Naive B cell (primary cell): ENCODE measurements at places on chromosomes 1 and 21.

- peaks cover 4% of the 10 kb centered on the region for H3K4me1 ChIP-seq
- no peaks in the 10 kb centered on the region for H3K36me3 ChIP-seq
- H3K27me3 ChIP-seq = peaks cover 62% of the 10 kb centered on the region
- DNase-seq = no peak
- H3K27ac ChIP-seq = no peak overlapping the region
Measured at GRCh38 chr1:114149211-114149610, 4.5 kb downstream of the SYT6 start.

DNA sequence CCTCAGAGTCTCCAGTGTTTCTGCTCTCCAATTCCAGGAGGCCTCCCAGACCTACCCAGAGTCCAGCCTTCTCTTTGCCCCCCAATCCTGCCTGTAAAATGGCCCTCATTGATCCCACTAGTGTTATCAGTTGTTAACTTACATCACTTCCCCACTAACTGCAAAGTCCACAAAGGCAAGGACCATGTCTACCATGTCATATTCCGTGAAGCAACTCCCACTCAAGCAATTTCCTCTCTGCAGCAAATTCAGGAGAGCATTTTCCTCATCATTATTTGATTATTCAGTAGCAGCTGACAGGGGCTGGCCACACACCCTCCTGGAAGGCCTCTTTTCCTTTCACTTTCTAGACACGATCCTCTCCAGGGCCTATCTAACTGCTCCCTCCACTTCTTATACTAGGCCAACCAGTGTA is 153.5 kb downstream of the RERE start:
- peaks cover 8% of the 10 kb centered on the region for H3K4me1 ChIP-seq
- H3K36me3 ChIP-seq = no peaks in the 10 kb centered on the region
- H3K4me3 ChIP-seq = no peak overlapping the region
- no peaks in the 10 kb centered on the region for H3K27me3 ChIP-seq

- no peaks in the 10 kb centered on the region for H3K4me1 ChIP-seq
- no peak overlapping the region for H3K27ac ChIP-seq
- H3K36me3 ChIP-seq = no peaks in the 10 kb centered on the region
- DNase-seq = no peak
Measured at GRCh38 chr1:78277253-78277652, 213.5 kb upstream of the PTGFR start.

- no peaks in the 10 kb centered on the region for H3K4me1 ChIP-seq
- H3K27ac ChIP-seq = no peak overlapping the region
- H3K27me3 ChIP-seq = no peaks in the 10 kb centered on the region
- H3K4me3 ChIP-seq = no peak overlapping the region
Measured at GRCh38 chr21:31354604-31355443, 10.8 kb upstream of the TIAM1 start.

DNA sequence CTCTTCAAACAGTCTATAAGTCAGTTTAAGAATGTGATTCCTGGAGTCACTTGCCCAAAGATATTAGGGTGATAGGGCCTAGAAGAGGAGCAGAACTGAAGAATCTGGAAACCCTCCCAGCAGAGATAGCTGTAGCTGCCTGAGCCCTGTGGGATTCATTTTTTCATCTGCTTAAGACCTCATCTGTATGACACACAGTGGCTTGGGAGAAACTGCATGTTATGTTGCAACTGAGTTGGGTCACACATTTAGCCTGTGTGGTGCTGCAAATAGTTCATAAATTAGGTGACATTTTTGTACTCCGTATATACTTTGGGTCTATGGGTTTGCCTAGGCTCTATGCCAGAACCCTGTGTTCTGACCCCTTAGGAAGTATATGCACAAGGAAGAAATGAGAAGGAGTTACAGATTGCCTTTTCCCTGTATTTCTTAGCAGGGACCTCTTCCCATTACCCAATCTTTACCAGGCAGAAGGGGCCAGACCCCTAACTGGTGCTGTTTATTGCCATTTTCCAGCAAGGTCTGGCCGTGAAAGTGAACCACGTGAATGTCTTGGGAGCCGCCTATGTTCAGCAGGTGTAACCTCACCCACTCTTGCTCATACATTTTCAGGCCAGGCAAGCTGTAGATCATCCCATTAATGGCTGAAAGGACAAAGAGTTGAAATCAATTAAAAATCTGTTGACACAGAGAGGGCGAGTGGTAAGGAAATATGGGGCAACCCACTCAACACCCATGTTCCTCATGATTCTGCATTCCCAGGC is 41.9 kb upstream of the SLC19A2 start:
- peaks cover 8% of the 10 kb centered on the region for H3K4me1 ChIP-seq
- H3K27ac ChIP-seq = no peak overlapping the region
- H3K4me3 ChIP-seq = no peak overlapping the region
- H3K36me3 ChIP-seq = no peaks in the 10 kb centered on the region

DNA sequence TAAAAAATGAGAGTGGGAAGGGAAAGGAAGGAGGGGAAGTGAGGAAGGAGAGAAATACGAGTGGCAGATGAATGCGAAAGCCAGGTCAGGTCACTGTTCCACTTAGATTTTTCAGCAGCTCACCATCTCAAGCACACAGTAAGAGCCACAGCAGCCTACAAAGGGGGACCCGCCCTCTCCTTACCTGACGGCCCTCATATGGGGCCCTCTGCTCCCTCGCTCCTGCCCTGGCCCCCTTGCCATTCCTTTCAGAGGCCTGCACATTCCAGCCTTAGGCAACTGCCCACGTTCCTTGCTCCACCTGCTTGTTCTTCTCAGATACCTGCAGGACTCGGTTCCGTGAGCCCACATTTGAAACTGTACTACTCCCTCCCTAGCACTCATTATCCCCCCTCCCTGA is 22.0 kb downstream of the VPS26C start:
- peaks cover 64% of the 10 kb centered on the region for H3K4me1 ChIP-seq
- peak overlapping the region; percentile 3 for H3K27ac ChIP-seq
- no peak overlapping the region for H3K4me3 ChIP-seq
- peaks cover 4% of the 10 kb centered on the region for H3K36me3 ChIP-seq
- no peaks in the 10 kb centered on the region for H3K27me3 ChIP-seq

DNA sequence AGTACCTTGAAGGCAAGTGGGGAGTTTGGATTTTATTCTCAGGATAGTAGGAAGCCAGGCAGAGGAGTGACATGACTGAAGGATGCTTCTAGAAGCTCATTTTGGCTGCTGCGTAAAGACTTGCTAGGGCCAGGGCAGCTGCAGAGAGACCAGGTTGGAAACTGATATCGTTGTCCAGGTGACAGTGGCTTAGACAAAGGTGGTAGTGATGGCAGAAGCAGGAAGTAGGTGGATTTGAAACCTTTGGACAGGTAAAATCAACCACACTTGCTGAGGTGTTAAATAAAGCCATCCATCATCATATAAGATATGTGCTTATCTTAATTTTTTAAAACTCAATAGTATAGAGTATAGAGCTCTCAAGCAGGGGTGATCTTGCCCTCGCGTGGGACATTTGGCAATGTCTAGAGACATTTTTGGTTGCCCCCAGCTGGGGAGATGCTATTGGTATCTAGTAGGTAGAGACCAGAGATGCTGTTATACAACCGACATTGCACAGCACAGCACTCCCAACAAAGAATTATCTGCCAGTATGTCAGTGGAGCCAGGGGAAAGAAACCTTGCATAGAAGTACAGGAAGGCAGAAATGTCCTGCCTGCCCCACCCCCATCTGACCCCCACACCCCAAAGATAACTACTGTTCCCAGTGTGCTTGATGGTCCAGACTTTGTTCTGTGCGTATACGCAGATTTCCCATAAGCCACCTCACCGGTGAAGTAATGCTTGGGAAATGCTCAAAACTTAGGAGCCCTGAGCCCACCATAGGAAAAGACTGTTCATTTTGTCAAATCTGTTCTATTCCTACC is 31.1 kb downstream of the TMEM51 start:
- DNase-seq = no peak
- H3K36me3 ChIP-seq = no peaks in the 10 kb centered on the region
- H3K4me1 ChIP-seq = no peaks in the 10 kb centered on the region
- peaks cover 19% of the 10 kb centered on the region for H3K27me3 ChIP-seq

- H3K27me3 ChIP-seq = peaks cover 50% of the 10 kb centered on the region
- DNase-seq = no peak
- H3K4me3 ChIP-seq = no peak overlapping the region
Measured at GRCh38 chr1:183285746-183286145, 99.7 kb downstream of the LAMC2 start.

- DNase-seq = no peak
- peaks cover 9% of the 10 kb centered on the region for H3K27me3 ChIP-seq
- H3K4me1 ChIP-seq = peaks cover 18% of the 10 kb centered on the region
- no peak overlapping the region for H3K27ac ChIP-seq
- no peak overlapping the region for H3K4me3 ChIP-seq
- H3K36me3 ChIP-seq = no peaks in the 10 kb centered on the region
Measured at GRCh38 chr1:211511947-211512346, 20.0 kb upstream of the RD3 start.

DNA sequence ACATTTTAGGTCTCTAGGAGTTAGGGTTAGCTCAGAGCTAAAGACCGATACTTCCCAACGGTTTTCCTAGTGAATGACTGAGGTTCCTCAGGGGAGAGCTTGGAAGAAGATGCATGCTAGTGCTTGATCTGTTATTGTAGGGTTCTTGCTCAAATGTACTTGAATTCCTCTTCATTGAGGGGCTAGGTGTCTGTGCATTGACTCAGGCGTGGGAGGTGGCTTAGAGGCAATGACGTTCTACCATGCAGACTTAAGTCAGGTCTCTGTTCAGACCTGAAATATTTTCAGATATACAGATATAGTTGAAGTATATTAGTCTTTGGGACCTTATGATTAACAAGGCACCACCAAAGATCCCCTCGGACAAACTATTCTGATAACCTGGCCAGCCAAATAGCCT is 23.5 kb downstream of the S100A10 start:
- peaks cover 18% of the 10 kb centered on the region for H3K27me3 ChIP-seq
- no peak overlapping the region for H3K27ac ChIP-seq
- no peaks in the 10 kb centered on the region for H3K36me3 ChIP-seq
- no peak for DNase-seq

GRCh38 chr1:87560601-87561360 is 232.1 kb downstream of the LMO4 start:
- H3K4me1 ChIP-seq = no peaks in the 10 kb centered on the region
- no peaks in the 10 kb centered on the region for H3K27me3 ChIP-seq
- H3K27ac ChIP-seq = no peak overlapping the region
- H3K4me3 ChIP-seq = no peak overlapping the region
- DNase-seq = no peak
- H3K36me3 ChIP-seq = no peaks in the 10 kb centered on the region

DNA sequence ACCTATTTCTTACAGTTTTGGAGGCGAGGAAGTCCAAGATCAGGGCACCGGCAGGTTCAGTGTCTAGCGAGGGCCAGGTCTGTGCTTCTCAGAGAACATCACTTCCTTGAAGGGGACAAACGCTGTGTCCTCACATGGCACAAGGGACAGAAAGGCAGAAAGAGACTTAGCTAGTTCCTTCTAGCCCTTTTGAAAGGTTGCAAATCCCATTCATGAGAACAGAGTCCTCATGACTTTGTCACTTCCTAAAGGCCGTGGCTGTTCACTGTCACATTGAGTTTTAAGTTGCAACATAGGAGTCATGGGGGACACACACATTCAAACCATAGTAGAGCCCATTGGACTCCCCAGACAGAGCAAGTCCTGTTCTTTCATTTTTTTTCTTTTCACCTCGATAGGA is 27.4 kb downstream of the PER3 start:
- DNase-seq = no peak
- H3K27ac ChIP-seq = no peak overlapping the region
- peaks cover 20% of the 10 kb centered on the region for H3K36me3 ChIP-seq

DNA sequence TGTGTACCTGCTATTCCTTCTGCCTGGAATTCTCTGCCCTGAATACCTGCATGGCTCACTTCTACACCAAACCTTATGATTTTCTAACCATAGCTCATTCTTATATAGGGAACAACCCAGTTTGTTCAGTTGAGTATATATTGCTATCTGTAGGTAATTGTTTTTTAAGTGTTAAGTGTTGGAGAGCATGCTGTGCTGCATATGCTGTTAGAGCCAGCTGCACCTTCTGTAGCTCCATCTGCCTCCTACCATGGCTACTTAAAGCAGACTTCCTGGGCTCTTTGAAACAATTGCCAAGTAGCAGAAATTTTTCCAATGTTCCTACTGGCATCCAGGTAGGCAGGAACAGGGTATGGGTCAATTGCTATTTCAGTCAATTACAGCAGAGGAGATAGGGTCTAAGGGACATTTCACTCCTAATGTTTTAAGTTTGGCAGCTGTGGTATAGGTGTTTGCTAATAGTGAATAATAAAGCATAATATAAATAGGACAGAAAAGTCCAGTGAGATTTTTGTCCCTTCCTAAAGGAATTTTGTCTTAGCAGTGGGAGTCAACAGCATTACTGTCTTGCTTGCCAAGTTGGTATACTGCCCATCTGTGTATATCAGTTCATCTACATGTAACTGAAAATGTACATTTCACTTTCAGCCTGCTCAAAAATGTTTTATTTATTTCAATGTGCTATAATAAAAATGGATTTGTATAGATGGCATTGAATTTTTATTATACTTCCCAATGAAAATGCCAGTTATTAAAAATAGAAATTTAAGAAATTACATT is 34.0 kb upstream of the C1orf115 start:
- no peaks in the 10 kb centered on the region for H3K4me1 ChIP-seq
- no peak overlapping the region for H3K4me3 ChIP-seq
- H3K27ac ChIP-seq = no peak overlapping the region

GRCh38 chr1:11188858-11189451 is at the start of gene ANGPTL7:
ANGPTL7 (plus strand) TSS chr1:11189355; CDS start chr1:11189580, 225 bp downstream.
- peaks cover 6% of the 10 kb centered on the region for H3K36me3 ChIP-seq
- no peak for DNase-seq

GRCh38 chr1:169326261-169326955 is 41.2 kb downstream of the NME7 start:
- H3K27me3 ChIP-seq = no peaks in the 10 kb centered on the region
- no peak for DNase-seq
- H3K4me3 ChIP-seq = no peak overlapping the region
- H3K4me1 ChIP-seq = peaks cover 12% of the 10 kb centered on the region

GRCh38 chr1:1170215-1171091 is 3.2 kb upstream of the TTLL10 start:
- no peak overlapping the region for H3K27ac ChIP-seq
- H3K36me3 ChIP-seq = no peaks in the 10 kb centered on the region
- peaks cover 8% of the 10 kb centered on the region for H3K27me3 ChIP-seq
- no peak overlapping the region for H3K4me3 ChIP-seq
- DNase-seq = no peak

DNA sequence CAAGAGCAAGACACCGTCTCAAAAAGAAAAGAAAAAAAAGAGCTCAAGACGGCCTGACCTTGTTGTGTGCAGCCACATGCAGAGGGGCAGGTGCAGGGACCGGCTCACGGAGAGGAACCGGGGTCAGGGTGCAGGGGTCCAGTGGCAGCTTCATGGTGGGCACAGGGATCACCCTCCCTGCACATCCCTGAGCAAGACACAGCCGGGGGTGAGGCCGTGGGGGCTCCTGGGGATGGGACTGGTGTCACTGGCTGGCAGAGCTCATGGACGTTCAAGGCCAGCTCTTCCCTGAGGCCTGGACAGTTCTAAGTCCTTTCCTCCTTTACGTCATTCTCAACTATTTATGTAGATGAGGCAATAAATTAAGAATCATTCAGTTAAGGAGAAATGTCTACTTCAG is 6.6 kb upstream of the TMEM240 start:
- H3K27ac ChIP-seq = no peak overlapping the region
- no peak for DNase-seq
- H3K4me1 ChIP-seq = peaks cover 6% of the 10 kb centered on the region
- no peak overlapping the region for H3K4me3 ChIP-seq
- H3K36me3 ChIP-seq = no peaks in the 10 kb centered on the region
